ENCODE measurements at places on chromosomes 13 and 19.

GRCh38 chr19:13022111-13022858 lies 27.0 kb downstream of the NFIX start:
- DNase-seq = no peak

GRCh38 chr13:76790526-76790925 lies 95.7 kb downstream of the KCTD12 start:
- DNase-seq = no peak

GRCh38 chr19:55579766-55580621 lies 654 bp downstream of the ZNF579 start:
- no peak for DNase-seq

- no peak for DNase-seq
Observed at GRCh38 chr19:36081385-36081784, 26.7 kb downstream of the WDR62 start.

- DNase-seq = no peak
Observed at GRCh38 chr13:26497968-26498511, 59.4 kb upstream of the WASF3 start.

DNA sequence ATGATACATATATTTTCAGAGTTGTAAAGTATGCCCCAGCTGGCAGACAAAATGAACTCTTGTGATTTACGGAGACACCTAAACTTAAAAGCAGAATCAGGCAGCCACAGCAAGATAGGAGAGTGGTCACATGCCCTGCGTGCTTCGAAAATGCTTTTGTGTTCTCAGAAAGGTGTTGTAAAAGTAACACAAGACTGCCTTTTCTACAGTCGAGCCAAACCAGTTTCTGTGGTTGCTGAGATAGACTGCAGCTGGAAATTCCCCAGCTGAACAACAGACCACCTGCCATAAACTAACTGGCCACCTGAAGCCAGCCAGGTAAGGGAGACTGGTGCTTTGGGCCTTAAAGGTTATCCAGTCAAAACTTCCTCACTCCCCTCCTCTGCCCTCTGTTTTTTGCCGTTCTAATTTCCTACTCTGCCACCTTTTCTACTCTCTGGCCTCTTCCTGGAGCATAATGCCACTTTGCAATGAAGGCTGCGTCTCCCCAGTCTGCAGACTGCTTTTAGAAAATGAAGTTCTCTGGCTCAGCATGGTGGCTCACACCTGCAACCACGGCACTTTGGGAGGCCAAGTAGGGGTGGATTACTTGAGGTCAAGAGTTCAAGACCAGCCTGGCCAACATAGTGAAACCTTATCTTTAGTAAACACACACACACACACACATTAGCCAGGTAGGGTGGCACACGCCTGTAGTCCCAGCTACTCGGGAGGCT lies 381.2 kb upstream of the SLITRK1 start:
- DNase-seq = no peak

DNA sequence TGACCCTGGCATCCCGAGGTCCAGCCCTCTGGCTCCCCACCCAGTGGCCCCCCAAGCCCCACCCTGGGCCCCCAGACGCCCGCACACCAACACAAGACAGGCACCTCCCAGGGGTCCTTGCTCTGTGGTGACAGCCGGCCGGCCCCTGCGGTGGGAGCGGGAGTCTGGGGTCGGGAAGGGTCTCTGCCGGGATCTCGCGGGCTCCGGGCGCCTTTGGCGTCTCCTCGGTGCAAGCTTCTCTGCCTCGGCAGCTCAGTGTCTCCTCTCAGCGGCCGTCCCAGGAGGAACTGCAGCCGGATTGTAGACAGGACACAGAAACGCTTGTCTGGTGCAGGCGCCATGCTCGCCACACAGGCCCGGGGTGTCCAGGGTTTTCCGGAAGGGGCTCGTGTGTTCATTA lies 43.7 kb downstream of the TMEM255B start:
- no peak for DNase-seq
